ENCODE measurements at places on chromosomes 5 and 9.

DNA sequence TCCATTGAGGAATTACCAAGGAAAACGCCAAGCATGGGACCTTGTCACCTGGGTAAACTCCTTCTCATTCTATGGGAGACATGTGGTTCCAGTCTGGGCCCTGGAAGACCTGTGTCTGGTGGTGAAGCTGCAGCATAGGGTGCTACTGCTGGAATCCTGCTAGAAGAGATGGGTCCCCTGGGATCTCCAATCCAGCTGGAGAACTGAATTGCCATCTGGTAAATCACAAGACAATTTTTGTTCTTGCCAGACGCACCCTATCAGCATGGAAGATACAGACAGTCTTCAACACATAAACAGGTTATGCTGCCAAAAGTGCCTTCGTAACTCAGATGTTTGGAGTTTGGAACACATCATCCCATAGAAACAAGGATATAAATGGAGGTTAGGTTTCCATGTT lies 424.0 kb upstream of the BRINP1 start:
- DNase-seq, result no peak

DNA sequence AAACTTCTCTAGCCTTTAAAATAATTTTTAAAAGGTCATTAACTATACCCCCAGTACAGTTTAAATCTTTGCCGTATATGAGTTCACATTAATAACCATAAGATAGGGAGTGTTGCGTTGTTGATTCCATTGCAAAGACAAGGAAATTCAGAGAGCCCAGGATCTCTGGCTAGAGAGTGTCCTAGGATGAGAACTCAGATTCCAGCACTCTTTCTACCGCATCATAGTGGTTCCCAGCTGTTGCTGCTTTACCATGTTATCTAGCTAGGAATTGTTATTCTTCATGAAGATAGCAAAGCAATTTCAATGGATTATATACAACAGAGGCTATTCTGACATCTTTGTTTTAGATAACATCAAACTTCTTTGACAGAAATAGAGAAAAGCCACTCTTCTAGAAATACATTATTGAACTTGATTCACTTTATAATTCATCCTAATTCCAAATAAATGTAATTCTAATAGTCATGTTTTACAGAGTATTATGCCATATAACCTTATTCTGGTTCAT lies 78.4 kb upstream of the IL7R start:
- DNase-seq, result no peak

DNA sequence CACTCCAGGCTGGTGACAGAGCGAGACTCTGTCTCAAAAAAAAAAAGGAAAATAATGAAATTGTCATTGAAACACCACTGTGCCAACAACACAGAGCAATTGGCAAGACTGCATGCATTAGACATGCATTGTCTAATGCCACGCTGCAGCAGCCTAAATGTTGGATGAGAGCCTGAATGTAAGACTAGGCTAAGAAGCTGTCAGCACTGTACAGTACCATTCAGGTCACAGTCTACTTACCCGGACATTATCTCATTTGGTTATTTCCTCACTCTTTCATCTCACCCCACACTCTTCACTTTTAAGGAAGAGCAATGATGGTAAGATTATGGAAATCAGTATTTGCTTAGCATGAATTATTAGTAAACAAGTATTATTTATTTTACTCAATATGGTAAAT lies 31.3 kb upstream of the PPP2CA start:
- no peak for DNase-seq

GRCh38 chr9:4397917-4398316 lies 92.4 kb upstream of the SLC1A1 start:
- peak; percentile 56 for DNase-seq

- peak; percentile 95 for DNase-seq
Observed at GRCh38 chr5:59036274-59036961, 453.5 kb downstream of the RAB3C start.

DNA sequence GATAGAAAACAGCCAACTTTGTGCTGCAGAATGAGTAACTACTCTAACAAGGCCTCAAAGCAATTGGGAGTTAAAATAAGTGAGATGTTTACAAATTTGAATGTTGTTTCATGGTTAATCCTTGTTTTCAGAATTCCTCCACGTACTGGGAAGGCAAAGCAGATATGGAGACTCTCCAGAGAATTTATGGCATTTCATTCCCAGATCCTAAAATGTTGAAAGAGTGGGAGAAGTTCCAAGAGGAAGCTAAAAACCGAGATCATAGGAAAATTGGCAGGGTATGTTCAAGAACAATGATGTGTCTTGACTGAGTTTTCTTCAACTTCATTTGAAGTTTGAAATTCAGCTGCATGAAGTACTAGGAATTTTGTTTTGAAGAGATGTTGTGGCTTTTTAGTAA lies 16.4 kb downstream of the TARS1 start:
- no peak for DNase-seq

GRCh38 chr9:114314256-114314867 lies 8.5 kb upstream of the ORM1 start:
- DNase-seq, result peak; percentile 68

DNA sequence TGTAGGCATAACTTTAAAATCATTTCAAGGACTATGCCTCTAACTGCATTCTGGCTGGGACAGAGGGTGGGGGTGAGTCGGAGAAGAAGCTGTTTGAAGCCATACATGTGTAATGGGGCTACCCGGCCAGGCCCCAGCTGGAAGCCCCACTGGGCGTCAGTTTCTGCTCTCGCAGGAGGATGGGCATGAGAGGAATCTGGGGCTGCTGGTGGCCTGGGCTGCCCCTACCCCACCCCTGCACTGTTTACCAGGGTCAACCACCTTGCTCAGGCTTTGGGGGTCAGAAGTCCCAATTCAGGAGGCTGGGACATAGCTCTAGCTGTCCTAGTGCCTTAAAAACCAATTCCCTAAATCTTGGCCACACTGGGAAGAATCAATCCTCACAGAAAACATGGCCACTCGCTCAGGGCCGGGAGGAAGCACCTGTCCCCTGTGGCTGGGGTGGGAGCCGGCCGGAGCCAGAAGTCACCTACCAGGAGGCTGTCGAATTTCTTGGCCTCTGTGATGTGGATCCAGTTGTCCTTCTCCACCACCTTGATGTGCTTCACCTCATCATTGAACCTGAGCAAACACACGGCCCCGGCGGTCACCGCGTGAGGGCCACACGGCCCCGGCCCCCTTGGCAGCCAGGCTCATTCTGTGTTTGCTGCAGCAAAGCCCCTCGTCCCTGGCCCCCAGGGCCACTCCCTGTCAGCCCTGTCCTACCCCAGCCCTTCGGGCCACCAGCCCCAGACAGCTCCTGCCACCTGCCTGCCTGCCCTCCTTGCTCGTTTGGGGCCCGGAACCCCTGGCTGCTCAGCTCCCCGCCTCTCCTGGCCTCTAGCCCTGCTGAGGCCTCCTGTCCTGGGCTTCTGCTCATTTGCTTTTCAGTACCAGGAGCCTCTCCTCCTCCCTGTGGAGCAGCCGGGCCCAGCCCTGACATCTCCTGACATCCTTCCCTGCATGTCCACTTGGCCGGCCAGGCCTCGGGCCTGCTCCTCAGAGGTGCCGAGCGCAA lies 33.6 kb upstream of the SARDH start:
- no peak for DNase-seq

GRCh38 chr5:5615569-5615968 lies 193.1 kb downstream of the ICE1 start:
- DNase-seq, result no peak

DNA sequence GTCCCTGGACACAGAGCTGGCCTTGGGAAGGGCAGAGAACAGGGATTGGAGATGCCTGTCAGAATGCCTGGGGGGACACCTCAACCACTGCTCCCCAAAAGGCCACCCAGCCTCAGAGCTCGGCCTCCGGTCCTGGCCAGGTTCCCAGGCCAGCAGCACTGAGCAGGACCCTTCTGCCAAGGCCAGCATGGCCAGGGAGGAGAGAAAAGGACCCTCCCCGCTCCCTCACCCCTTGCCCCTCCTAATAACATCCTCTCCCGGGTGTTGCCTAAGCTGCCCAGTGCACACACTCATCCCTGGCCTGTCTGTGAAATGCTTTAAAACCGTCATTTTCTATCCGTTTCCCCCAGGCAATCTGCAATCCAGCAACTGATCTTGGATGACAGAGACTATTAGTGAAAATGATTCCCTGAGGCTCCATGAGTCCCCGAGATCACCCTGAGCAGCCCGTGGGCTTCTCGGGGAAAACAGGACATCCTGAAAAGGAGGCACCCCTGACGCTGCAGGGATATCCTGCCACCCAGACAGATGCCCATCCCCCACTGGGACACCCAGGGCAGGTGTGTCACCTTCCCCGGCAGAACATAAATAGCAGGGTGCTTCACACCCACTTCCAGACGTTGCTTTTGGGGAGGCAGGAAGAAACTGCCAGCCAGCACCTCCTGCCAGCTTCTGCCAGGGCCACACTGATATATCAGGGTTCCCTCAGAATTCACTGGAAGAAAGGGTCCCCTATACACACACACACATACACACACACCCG lies 75.3 kb downstream of the ADAMTS2 start:
- DNase-seq, result no peak
